ENCODE measurements at places on chromosomes 6 and 20.

GRCh38 chr6:139764498-139764986 lies 390.1 kb upstream of the CITED2 start:
- no peak for DNase-seq

DNA sequence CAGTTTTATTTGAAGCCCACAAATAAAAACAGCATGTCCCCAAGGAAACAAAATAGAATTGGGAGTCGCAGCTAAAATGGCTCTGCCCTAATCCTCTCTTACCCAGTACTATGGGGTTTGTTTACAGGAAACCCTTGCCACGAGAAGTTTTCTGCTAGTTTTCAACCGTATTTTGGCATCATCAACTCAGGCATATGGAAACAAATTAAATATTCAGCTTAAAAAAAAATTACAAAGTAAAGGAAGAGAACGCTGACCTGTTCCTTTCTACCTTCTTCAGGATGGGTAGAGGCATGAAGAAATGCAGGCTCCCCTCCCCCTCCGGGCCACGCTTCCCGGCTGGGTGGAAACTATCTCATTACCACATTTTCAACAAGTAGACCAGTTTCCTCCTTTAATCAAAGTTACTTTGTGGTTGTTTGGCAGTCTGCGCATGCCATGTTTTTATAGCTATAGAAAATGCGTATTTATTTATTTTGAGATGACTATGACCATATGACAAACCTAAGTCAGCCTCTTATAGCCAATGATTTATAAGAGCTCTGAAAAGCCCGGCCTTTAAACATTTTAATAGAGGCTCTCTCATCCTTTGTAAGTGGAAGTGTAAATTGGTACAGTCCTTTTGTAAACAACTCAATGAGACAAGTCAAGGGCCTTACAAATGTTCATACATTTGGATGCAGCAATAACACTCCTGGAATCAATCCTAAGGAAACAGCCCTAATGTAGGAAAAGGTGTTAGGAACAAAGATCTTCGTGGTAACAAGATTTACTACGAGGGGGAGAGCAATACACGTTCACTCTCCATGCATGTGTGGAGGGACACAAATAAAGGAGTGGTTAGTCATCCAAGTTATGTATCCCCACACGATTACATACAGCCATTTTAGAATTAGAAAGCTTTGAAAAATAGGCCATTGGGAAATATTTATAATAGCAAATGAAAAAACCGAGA lies 16.1 kb upstream of the ZNF217 start:
- no peak for DNase-seq

GRCh38 chr20:58127701-58128111 lies 100.7 kb downstream of the ANKRD60 start:
- DNase-seq = no peak

GRCh38 chr6:139308286-139308916 lies 16.6 kb upstream of the TXLNB start:
- no peak for DNase-seq

DNA sequence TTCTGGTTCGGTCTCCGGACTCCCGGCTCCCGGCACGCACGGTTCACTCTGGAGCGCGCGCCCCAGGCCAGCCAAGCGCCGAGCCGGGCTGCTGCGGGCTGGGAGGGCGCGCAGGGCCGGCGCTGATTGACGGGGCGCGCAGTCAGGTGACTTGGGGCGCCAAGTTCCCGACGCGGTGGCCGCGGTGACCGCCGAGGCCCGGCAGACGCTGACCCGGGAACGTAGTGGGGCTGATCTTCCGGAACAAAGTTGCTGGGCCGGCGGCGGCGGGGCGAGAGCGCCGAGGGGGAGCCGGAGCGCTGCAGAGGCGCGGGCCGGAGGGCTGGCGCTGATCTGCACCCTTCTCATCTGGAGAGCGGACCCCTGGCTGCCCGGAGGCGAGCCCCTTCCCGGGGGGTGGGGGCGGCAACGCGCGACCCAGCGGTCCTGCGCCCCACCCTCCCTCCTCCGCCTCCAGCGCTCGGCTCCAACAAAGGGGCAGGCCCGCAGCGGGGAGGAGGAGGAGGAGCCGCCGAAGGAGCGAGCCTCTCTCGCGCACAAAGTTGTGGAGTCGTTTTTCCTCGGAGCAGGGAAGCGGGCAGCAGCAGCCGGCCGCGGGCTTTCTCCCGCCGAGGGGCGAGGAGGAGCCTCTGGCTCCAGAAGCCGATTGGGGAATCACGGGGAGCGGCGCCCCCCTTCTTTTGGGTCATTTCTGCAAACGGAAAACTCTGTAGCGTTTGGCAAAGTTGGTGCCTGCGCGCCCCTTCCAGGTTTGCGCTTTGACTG lies at the start of gene UTRN:
UTRN (plus strand) TSS at position 553 of the 765 bp plus-strand sequence. CDS start 6,494 bp downstream, outside the sequence.
- peak; percentile 11 for DNase-seq

GRCh38 chr6:89750338-89750737 lies 69.3 kb downstream of the MDN1 start:
- DNase-seq = no peak

DNA sequence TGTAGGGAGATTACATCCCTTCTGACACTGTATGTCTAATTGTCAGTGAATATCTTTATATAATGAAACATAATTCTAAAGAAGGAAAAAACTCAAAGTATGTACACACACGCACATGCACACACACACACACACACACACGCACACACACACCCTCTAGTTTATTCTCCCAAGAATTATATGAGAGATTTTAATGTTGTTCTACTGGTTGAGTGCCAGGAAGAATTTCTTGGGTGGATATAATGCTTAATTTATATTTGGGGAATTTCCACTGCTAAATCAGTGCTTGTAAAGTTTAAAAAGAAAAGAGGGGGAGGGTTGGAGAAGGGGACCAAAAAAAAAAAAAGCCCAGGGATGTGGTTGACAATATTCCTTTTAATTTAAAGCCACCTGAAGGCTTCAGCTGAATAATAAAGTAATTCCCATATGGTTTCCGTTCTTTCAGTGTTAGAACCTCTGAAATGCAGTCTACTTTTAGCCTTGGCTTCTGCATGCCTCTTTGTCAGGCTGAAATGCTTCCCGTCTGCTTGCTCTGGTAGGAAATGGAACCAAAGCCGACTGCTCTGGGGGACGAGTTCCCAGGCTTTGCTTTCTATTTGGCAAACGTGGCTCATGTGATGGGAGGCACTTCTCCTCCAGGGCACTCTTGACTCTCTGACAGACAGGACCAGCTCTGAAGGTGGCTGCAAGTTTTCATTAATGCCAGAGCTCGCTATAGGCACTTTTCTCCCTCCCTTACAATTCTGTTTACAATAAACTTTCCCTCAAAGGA lies 225.4 kb downstream of the PRL start:
- DNase-seq = no peak

GRCh38 chr6:10589429-10589727 lies 68.2 kb downstream of the GCNT2 start:
- DNase-seq = no peak

GRCh38 chr20:4043796-4044195 lies 28.4 kb upstream of the RNF24 start:
- DNase-seq = no peak

- DNase-seq = no peak
Measured at GRCh38 chr20:22771706-22772105, 187.3 kb upstream of the FOXA2 start.

- DNase-seq = no peak
Measured at GRCh38 chr20:37257988-37258387, 3.6 kb downstream of the GHRH start.

- DNase-seq = no peak
Measured at GRCh38 chr6:93194480-93194879, 224.9 kb downstream of the EPHA7 start.

GRCh38 chr20:51738877-51739447 lies 29.2 kb downstream of the ATP9A start:
- no peak for DNase-seq

DNA sequence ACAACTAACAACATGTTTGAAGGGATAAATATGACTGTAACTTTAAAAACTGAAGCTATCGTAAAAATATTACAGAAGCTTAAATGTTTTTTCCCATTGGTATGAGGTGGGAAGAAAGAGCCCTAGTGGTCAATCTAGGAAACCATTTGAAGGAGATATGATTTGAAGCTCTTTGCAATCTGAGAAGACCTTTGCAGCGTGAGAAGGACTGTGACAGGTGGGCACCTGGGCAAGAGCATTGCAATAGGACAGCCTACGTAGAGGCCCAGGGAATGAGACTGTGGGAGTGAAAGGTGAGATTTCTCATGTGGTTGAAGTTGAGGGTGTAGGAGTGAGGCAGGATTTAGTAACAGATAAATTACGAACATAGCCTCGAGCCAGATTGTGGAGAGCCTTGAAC lies 108.0 kb upstream of the PDE7B start:
- no peak for DNase-seq

DNA sequence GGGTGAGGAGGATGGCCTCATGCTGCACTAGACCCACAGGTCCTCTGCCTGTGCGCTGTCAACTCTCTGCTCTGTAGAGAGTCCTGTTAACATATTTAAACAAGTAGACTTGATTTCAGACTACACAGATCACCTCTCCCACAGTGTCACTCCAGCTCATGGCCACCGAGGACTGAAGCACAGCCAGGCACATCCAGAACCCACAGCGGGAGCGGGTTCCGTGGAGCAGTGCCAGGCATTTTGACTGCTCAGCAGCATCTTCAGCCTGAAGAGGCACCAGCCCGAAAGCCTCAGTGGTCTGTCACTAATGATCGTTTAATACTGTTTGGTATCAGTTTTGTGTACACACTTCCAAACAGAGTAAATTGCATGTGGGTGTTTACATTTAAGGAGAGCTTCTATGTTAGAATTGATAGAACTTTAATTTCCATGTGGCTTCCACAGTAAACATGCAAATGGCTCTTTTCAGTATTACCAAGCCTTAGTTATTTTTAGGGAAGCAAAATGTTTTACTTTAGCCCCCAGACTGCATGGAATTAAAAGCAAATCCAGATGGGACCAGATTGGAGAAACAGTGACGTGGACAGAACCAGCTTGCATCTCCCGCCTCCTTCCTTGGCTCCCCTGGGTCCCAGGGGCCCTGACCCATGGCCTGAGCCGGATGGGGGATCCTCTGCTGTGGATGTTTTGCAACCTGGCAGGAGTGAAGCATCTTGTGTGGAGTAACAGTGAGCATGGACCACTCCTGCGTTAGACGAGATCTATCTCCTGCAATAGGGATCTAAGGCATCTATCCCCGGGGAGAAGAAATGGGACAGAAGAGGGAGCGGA lies 196.7 kb upstream of the CDH4 start:
- no peak for DNase-seq

GRCh38 chr6:4905826-4906225 lies 98.0 kb downstream of the RPP40 start:
- DNase-seq = no peak

DNA sequence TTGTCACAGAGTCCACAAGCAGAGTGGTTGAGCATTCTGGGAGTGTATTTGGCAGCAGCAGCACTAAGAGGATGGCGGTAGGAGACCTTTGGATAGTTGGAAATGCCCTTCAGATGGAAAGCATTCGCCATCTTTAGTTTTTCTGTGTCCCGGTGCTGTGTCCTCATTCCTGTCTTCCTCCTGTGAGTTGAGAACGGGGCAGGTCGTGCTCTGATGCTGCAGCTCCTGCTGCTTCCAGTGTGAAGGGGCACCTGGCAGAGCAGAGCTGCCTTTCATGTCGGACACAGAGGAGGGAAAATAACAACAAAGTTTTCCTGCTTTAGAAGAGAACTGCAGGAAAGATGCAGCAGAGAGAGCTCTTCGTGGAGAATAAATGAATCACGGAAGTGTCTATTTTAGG lies 194.8 kb downstream of the SLC24A3 start:
- no peak for DNase-seq

GRCh38 chr6:88177961-88178464 lies 11.9 kb upstream of the CNR1 start:
- no peak for DNase-seq

GRCh38 chr6:154500769-154501577 lies 9.5 kb downstream of the CNKSR3 start:
- DNase-seq = no peak

GRCh38 chr6:84733889-84734288 lies 30.5 kb downstream of the TBX18 start:
- no peak for DNase-seq

- DNase-seq = no peak
Measured at GRCh38 chr20:40953416-40953815, 75.2 kb upstream of the TOP1 start.

DNA sequence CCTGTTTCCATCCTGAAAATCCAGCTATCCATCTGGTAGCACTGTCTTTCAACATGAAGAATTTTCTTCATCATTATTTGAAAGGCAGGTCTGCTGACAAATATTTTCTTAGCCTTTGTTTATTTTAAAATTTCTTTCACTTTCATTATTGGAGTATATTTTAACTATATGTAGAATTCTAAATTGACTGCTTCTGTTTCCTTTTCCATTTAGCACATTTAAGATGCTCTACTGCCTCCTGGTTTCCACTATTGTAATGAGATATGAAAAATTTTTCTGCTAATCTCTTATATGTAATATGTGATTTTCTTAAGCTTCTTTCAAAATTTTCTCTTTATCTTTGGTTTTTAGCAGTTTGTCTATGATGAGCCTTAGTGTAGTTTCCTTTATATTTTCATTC lies 97.3 kb downstream of the TBC1D32 start:
- DNase-seq = no peak

- DNase-seq = no peak
Measured at GRCh38 chr20:58147628-58148370, 80.7 kb downstream of the ANKRD60 start.

GRCh38 chr6:134467620-134468019 lies 149.7 kb upstream of the SGK1 start:
- no peak for DNase-seq

DNA sequence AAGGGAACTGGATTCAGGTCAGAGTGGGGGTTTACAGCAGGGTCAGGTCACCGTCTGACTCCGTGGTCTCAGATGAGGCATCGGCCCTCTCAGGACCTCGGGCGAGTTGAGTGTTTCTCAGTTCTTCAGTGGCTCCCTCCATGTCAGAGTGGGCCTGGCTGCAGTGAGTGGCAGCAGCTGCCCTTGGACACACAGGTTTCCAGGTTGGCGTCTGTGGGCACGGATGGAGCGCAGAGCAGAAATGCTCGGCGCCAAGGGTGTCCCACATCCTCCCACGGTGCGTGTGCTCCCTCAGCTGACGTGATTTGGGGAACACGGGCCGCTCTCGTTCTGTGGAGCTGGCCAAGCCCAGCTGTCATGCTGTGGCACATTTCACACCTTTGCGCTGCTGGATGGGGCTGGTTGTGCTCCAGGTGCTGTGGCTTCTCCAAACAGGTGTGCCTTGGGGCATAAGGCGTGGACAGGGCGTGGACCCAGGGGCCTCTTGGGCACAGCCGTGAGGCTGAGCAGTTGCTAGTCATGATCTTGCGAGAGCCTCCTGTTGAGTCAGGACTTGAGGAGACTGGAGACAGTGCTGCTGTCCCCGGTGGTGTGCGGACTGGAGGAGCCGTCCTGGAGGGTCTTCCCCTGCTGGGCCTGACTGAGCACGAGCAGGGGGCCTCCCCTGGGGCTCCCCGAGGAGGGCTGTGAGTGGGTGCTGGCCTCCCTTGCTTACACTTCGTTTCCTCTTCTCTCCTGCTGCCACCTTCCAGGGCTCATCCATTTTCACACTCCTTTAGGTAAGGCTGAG lies 9.5 kb upstream of the DNAJC5 start:
- DNase-seq = no peak

GRCh38 chr6:42970871-42971612 lies 7.9 kb downstream of the PEX6 start:
- no peak for DNase-seq

DNA sequence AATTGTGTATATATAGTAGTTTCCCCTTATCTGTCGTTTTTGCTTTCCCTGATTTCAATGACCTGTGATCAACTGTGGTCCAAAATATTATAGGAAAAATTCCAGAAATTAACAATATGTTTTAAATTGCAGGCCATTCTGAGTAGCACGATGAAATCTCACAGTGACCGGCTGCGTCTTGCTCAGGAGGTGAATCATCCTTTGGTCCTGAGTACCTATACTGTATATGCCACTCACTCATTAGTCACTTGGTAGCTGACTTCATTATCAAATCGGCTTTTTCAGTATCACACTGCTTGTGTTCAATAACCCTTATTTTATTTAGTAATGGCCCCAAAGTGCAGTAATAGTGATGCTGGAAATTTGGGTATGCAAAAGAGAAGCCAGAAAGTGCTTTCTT lies 728.3 kb upstream of the EYS start:
- DNase-seq = no peak

All from cortex of kidney (tissue), 1 donor.